ENCODE measurements at places on chromosomes 6 and 20.
A peak's percentile ranks its signal among the peaks of the same experiment; 100 is the strongest.

DNA sequence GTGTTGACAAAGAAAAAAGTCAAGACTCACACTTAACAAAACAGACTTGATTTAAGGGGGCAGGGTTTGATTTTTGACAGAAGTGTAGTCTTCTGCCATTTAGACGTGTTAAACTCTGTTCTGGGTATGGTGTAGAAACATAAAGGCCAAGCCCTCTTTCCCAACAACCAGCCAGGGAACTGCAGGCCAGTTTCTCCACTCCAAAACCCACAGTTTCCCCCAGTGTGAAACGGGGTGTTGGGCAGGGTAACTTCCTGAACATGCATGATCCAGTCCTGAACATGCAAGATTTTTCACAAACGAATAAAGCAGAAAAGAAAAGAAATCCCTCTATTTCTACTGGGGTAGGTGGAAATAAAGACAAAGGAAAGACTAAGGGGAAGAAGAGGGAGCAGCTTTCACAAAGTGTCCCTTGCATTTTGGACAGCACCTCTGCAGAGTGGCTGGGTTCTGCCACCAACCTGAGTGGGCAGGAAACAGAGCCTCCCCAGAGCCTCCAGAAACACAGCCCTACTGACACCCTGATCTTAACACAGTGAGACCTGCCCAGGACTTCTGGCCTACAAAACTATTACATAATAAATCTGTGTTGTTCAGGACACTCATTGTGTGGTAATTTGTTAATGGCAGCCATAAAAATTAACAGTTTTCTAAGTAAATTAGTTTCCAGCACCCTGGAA, 7.5 kb downstream of the APMAP start:
- DNase-seq = no peak

DNA sequence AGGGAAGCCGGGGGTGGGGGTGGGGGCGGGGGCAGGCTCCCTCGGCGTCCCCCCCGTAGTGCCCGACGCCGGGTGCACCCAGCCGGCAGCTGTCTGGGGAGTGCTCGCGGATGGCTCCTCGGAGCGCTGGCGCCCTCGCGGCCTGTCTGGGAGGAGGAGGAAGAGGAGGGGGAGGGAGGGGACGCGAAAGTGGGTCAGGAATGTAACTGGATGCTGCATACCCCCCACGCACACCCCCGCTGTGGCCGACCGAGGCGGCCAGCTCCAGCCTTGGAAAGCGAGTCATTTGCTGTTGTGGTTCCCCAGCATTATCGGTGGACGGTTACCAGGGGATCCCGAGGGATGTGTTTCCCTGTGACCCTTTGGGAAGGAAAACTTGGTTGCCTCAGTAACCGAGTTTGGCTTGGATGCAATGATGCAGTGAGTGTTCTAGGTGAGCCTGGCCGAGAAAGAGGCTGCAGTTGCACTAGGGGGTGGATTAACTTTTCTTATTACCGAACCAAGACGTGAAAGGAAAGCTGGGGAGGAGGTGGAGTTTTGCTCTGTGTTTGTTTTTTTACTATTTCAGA, 55.2 kb upstream of the RREB1 start:
- peak; percentile 85 for DNase-seq

GRCh38 chr6:16216501-16217155, 21.8 kb upstream of the GMPR start:
- no peak for DNase-seq

DNA sequence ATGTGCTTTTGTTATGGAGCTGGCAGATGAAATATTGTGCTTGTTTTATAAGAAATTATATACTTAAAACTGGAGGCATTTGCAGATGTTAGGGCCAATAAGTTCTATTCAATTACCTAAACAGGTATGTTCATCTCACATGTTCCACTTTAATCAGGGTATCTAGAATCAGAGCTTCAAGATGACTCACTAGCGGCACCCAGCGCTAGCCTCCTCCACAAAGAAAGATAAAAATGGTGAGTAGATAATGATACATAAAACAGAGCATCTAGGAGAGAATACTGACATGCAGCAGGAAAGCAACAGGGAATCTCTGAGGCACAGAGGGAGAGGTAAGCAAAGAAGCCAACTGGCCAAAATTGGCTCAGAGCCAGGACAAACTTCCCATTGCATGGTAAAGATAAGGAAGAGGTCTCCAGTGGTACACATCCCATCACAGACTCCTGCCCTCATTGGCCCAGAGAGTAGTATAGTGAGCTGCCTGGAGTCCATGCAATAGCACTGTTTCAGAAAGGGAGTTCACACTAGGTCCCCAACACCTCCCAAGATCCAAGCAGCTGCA, 200.7 kb upstream of the SPTLC3 start:
- DNase-seq = no peak

- no peak for DNase-seq
Measured at GRCh38 chr6:73792738-73793137, 96.7 kb downstream of the CD109 start.

DNA sequence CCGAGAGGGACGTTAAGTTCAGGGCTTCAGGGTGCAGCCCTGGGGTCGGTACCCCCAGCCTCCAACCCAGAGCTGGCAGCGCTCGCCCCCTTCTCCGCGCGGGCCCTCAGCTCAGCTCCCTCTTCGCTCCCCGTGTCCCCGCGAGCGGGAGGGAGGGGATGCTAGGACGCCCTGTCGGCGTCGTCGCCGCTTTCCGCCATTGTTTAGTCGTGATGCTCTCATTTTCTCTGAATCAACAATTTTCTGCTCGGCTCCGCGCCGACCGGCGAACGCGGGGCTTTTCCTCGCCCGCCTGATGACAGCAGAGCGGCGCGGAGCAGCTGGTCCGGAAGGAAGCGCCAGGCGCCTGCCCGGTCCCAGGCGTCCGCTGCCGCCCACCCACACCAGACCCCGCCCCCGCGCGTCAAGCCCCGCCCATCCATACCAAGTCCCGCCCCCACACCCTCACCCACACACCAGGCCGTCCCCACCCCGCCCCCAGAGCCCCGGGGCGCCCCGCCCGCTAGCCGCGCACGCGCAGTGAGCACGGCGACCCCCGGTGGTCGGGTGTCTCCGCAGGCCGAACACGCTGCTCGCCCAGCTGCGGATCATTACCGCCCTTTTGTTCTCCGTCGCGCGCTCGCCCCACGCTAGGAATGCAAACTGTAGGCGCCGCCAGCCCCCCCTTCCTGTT, 50.1 kb upstream of the SLC32A1 start:
- peak; percentile 47 for DNase-seq

GRCh38 chr6:93779086-93779841, 359.9 kb upstream of the EPHA7 start:
- peak; percentile 53 for DNase-seq

DNA sequence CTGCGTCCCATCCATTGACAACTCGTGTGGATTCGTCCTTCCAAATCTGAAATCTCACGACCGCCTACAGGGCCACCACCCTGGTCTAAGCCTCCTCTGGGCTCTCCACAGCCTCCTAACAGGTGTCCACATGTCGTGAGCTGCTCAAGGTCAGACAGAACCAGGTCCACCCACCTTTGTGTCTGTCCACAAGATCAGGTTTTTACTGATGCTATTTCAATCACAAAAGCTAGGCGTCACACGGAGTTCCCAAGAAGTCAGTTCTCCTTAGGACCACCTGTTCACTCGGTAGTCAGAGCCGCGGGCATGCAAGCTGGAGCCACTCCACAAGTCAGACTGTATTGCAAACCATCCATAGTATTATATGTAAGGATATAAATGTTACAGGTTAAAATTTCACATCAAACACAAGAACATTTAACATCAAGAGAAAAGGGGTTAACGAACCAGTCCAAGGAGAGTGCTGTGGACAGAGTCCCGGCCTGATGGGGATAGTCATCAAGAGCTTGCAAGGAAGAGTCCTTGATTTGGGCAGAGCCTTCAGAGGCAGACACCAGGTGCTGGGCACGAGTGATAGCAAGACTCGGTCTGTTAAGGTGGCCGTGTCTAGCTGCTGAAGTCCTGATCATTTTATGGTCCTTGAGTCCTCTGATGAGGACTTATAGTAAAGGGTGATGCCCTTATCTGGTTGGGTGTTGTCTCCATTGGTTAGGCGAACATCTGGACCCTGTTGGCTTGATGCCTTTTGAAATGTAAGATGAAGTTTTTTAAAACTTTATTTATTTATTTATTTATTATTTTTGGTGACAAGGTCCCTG, 731 bp upstream of the DNPH1 start:
- DNase-seq = no peak

DNA sequence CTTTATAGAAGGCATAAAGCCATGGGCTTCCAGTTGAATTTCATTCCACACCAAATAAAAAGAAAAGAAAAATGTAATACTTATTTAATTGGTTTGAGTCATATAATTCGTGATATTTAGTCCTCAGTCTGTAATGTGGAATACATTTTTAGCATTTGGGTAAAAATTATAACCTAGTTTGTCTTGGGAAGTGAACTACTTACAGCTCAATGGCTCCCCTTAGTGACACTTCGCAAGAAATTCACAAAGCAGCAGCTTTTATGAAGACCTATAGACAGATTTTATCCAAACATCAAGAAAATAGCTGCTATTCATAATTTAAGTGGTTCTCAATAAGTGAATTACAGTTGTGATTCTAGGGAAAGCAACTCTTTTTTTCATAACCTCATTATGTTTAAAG, 72.1 kb downstream of the RSPO3 start:
- peak; percentile 37 for DNase-seq

GRCh38 chr6:24517659-24518543, 23.1 kb downstream of the ALDH5A1 start:
- peak; percentile 54 for DNase-seq

GRCh38 chr6:166530211-166531095, 56.0 kb downstream of the RAMACL start:
- no peak for DNase-seq

DNA sequence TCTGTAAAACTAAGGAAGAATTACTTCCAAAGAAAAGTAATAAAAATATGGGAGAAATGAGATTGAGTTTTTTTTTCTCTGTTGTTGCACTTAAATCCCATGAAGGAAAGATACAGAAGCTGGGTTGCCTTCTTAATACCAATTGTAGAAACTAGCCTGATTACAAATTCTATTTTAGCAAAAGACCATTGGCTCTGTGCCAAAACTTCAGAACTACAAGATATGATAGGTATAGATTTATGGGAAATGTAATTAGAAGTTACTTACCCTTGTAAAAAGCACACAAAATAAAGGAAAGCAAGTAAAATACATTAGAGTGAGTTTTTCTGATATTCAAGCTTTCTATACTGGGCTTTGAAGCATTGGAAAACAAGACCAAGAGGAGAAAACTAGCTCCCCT, 73.5 kb upstream of the SCGN start:
- DNase-seq = no peak

DNA sequence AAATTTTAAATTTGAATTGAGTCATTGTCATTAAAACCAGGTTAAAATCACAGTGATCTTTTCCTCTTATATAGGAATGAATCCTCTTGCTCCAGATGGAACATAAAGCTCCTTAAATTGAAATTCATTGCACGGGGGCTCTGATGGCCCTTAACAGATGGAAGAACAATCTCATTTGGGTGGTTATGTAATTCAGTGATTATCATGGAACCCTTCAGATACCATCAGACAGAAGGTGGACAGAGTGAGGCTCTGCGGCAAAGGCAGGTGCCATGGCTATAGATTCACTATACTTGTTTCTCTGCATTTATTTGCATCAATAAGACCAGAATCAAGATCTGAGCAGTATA, 17.8 kb upstream of the RNF182 start:
- no peak for DNase-seq

DNA sequence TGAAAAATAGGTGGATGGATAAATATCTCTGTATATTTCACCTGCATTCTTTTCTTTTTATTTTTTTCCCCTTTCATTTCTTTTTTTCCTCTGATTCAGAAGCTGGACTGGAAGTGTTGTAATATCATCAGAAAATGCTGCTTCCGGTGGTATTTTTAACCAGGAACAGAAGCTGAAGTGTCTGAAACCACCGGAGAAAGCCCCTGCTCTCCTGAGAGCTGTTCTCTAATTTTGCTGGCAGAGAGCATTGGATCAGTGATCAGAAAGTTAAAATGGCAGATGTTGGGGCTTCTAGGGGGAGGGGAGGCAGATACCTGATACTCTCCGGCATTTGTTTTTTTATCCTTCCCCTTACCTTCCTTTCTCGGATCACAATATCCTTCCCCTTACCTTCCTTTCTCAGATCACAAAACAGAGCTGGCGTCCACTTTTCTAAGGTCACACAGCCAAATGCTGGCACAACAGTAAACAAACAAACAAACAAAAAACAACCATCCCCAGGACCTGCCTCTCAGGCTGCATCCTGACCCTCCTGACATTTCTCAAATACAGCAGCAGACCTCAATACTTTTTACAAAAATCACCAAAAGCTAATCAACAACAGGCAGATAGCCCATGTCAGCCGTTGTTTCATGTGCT, 143.2 kb upstream of the ZNF217 start:
- DNase-seq = peak; percentile 41

DNA sequence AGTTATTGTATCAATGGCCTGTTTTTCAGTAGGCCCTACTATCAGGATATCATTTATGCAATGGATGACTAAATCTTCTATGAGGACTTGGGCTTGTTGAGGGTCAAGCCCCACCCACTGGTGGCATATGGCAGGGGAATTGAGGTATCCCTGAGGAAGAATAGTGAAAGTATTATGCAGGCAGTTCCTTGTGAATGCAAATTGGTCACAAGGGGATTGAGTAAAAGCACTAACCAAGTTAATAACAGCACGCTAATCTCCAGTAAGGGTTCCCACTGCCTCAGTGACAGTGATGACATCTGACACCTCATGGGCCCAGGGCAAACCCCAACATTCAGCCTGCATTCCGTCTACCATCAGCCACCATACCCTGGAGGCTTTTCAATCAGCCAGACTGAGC, 14.9 kb downstream of the BPIFA1 start:
- no peak for DNase-seq

DNA sequence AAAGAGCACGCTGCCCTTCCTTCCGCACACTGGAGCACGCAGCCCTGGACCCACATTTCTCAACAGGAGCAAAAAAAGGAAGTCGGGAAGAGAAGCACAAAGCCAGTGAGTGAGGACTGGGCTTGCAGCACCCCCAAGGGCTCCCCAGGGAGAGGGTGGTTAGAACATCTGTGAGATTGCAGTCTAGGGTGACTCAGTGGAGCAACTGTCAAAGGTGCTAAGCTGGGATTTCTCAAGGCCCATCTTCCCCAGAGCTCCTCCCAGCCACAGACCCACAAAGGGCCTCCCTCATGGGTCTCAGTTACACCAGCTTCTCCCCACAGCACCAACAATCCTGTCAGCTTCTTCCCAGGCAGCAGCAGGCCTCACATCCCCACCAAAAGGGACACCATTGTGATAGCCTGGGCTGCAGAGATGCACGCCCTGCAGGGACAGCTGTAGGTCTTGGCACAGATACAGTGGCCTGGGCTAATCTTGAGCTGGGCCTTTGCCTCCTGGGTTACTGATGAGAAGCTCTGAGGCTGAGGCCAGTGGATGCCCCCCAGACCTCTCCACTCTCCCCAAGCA, 39.6 kb upstream of the CD93 start:
- DNase-seq = no peak

DNA sequence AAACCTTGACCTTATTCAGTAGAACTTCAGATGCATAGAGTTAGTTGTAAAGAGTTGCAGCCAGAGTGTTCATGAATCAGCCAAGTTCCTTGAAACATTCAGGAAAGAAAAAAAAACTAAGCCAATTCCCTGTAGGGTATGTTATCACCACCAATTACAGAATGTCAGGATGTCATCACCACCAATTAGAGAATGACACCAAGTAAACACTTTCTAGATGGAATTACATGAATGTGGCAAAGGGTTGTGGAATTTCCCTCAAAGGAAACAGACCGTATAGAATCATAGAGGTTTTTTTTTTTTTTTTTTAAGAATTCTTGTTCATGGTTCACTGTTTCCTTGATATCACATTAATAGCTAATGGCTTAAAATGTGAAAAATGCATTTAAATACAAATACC, 472.1 kb upstream of the RNF217 start:
- peak; percentile 89 for DNase-seq
